ENCODE measurements at places on chromosomes 7 and 10.
A peak's percentile ranks its signal among the peaks of the same experiment; 100 is the strongest.

DNA sequence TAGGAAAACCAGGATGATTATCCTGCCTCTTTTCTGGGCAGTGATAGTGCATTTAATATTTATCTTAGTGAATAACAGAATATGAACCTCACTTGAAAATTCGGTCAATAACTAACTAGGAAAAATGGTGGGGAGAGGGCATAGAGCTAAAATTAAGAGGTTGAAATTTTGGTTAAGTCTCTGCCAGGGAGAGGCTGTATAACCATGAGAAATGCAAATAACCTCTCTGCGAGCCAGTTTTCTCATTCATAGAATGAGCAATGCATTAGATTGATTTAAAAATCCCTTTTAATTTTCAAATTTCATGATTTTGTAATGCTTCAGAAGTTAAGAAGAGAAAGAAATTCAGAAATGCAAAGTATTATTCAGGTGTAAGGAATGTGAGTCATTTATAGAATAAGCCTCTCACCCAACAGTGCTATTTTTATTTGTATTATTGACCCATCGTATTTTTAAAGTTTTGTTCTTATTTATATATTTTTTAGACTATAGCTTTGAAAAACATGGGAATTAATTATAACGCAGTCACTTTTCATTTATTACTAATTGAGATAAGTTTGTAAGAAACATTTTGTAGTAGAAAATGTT lies 104.7 kb downstream of the PHF14 start:
- DNase-seq: no peak

DNA sequence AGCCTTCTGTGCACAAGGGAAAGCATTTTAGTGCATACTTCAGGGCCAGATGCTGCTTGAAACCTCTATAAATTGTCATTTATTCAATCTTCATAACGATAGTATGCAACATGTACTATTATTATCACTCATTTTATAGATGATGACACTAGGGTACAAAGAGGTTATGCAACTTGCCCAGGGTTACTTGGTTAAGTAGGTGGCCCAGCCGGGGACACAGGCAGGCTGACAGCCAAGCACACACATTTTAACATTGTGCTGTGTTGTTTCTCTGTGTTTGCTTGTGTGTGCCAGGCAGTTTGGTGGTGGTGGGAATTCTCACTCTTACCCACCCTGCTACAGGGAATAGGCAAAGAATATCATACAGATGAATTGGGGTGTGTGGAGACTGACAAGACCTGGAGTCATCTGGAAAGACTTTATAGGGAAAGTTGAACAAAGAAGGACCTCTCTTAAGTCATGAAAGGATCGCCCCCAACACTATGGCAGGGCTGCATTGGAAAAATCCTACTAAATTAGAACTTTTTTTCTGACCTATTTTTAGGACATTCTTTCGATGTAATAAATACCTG lies 98.9 kb downstream of the MKX start:
- no peak for DNase-seq

DNA sequence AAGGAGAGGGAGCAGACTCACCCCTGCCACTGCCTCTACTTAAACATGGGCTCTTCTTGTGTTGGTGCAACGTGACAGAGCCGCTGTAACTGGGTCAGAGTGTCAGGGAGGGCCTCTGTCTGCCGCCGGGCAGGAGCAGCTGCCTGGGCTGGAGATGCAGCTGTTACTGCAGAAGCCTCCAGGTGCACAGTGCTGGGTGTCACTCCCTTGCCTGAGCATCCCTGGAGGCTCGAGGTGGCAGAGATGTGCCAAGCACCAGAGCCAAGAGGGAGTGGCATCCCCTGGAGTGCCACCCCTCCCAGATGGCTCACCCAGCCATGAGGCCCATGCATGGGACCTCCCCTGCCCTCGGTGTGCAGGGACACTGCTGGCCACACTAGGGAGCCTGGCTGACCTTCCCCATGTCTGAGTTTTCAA lies 145.7 kb downstream of the PRPF18 start:
- no peak for DNase-seq

GRCh38 chr10:86979977-86980448 lies 11.7 kb downstream of the ADIRF start:
- DNase-seq: peak; percentile 66

GRCh38 chr10:109029870-109030269 lies 893.4 kb downstream of the XPNPEP1 start:
- no peak for DNase-seq

- no peak for DNase-seq
Observed at GRCh38 chr7:132113536-132114371, 462.5 kb downstream of the PLXNA4 start.

GRCh38 chr7:29556405-29557195 lies 7.0 kb upstream of the PRR15 start:
- no peak for DNase-seq

- no peak for DNase-seq
Observed at GRCh38 chr7:94907026-94907810, at the start of gene PPP1R9A. Gene PPP1R9A (plus strand): TSS chr7:94907594. CDS start chr7:94910114, 2,520 bp downstream.

DNA sequence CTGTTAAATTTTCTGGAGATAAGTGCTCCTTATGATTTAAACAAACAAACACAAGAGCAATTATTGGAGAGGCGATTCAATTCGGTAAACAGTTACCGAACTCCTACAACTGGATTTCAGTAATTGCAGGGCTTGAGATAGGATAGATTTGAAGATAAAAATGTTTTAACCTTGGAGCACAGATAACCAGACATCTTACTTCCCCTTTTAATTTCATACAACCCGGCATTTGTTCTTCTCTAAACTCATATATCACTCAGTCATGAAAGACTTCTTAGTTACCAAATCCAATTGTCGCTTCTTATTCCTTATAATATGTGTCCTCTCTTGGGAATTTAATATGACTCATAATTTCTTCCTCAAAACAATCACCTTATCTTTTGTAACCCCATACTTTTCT lies 235.9 kb upstream of the CSTF2T start:
- no peak for DNase-seq

DNA sequence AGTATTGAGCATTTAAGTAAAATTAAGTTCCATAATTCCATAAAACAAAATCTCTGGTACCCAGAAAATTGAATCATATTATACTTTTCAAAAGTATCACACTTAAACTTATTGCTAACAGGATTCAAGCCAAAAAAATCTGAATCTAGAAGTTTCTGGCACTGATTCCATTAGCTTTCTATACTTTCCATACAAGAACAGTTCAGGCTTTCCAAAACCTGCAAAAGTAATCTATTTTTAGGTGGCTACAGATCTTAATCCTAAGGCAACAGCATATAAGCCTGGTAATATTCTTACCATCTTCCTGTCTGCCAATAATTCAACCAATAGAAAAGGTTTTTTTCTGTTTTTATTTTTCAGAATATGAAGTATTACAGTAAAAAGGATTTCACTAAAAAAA lies 185.0 kb downstream of the CRPPA start:
- no peak for DNase-seq

DNA sequence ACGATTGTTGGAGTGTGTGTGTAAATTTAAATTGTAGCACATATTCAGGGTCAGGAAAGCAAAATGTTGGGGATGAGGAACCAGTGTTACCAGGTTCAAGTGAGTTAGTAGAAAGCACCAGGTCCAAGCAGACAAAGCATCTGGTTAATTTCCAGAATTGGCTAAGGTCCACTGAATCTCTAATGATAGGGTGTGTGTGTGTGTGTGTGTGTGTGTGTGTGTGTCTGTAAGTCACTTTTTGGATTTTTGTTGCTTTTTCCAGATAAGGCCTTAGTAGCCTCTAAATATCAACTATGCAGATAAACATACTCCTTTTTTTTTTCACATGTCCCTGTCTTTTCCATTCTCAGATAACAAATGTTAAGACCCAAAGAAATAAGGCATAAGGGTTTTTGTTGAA lies 36.6 kb upstream of the FMC1 start:
- no peak for DNase-seq

- no peak for DNase-seq
Observed at GRCh38 chr7:65800890-65801341, 72.0 kb upstream of the VKORC1L1 start.

DNA sequence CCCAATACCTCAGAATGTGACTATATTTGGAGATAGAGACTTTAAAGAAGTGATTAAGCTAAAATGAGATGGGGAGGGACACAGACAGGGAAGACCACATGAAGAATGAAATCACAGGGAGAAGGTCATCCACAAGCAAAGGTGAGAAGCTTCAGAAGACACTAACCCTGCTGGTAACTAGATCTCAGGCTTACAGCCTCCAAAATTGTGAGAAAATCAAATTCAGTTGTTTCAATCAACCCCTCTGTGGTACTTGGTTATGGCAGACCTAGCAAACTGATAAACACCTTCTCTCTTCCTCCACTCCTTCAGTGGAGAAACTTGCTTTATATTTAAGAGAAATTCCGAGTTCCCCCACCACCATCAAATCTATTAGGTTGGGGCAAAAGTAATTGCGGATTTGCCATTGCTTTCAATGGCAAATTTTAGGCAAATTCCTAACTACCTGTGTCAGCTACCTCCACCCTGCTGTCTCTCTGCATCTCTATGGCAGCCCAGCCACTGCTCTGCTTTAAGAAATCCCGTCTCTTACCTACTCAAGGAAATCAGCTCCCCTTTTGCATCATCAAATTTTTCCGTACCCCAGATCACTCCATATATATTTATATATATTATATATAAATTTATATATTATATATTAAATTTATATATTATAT lies 38.2 kb downstream of the SEMA3E start:
- no peak for DNase-seq

DNA sequence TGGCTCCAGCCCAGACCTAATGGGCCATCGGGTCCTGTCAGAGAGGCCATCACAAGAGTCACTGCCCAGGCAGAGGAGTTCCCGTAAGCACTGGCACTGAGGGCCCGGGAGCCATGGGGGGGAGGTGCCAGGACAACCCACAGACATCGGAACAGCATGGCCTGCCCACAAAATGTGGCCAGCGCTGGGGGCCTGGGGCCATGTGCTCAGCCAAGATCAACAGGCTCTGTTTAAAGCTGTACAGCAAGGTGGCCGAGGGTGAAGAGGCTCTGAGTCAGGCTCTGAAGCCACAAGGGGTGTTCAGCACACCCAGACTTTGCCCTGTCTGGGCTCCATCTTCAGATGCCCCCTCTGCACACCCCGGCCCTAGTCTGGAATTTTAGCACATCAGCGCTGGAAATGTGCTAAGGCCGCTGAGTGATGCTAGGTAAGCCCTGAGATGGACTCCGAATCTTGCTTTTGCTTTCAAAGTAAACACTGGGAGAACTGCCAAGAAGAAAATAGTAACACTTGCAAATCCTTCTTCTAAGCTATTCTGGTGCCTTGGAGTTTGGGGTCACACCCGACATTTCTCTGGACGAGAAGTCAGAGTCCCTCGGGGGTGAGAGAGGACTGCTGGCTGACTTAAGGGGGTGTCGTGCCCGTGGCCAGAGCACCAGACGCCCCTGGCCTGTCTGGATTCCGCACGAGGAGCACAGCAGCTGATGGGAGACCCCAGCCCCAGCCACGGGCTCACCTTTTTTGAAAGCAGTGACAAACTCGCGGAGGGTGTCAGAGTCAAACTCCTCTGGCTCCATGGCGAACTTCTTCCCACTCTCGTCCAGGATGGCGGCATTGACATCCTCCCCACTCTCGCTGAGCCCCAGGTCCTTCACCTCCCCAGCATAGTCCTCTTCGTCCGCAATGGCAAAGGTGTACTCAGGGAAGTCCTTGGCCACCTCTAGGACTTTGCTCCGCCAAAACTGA lies 23.6 kb downstream of the PDIA4 start:
- DNase-seq: no peak

GRCh38 chr7:128920913-128921582 lies 10.5 kb upstream of the KCP start:
- no peak for DNase-seq

DNA sequence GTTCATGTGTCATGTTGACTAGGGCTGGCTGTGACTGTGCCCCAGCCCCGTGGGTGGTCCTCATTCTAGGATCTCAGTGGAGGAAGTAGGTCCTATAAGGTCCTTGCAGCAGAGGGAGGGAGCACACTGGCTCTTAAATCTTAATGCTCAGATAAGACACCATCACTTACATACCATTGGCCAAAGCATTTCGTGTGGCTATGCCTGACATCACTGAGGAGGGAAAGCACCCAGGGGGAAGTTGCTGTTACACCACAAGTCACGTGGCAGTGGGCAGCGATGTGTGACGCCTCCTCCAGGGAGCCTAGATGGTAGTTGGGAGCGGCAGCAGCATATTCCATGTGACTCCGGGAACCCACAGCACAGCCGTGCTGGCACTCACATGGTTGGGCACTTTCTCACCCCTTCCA lies 224.7 kb upstream of the SH2B2 start:
- DNase-seq: no peak

GRCh38 chr7:100694098-100694745 lies at the start of gene GIGYF1:
Gene GIGYF1 (minus strand): TSS chr7:100694250. CDS start chr7:100688238, 6,012 bp downstream.
- DNase-seq: no peak

GRCh38 chr7:21690705-21691104 lies 147.9 kb downstream of the DNAH11 start:
- DNase-seq: no peak

- no peak for DNase-seq
Observed at GRCh38 chr7:131341690-131342089, 14.0 kb downstream of the MKLN1 start.

- DNase-seq: no peak
Observed at GRCh38 chr10:82856957-82857613, 982.1 kb downstream of the NRG3 start.

DNA sequence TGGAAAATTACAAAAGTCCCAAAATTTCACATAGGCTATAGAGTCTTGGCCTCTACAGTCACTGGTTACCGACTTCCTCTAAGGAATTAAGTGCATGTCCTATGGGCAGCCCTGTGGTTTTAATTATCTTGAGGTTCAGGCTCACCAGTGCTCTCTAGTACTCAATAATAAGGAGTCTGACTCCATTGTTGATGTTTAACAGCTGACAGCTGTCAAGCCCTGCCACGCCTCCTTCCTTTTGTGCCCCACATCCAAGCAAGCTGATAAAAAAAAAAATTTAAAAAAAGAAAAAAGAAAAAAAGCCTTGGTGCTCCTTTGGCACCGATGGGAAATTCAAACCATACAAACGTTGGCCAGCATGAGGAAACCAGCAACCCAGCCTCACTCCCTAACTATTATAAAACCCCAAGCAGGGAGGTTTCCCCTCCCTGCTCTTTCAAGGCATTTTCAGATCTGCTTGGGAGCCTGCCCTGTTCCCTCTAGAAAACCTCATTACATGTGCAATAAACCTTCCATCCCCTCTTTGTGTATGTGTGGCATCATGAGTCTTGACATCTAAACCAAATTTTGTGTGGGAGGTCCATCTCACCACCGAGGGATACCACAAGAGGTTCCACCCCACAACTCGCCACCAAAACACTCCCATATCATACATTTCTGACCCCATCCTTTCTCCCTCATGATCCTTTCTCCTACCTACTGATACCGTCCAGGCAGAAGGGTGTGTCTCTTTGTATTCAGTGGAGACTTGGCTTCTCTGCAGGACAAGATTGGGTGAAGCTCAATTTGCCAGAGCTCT lies 70.9 kb upstream of the CCDC71L start:
- DNase-seq: no peak

GRCh38 chr10:47301833-47302232 lies 1.8 kb downstream of the GDF10 start:
- no peak for DNase-seq

DNA sequence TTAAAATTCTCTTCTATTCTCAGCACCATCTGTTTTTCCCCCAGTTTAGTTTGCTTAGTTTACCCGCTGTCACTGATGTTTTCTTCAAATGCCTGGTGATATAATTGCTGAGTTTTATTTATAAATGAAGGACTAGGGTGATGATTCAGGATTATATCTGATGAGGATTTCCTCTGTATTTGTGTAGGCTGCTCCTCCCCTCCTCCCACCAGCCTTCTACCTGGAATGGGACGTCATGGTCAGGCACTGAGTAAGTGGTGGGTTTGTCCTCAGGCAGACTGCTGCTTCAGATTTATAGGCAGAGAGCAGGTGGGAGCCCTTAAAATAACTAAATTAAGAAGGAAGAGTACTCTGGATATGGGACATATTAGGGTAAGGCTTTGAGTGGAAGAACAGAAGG lies 35.8 kb downstream of the PALS2 start:
- no peak for DNase-seq

- DNase-seq: no peak
Observed at GRCh38 chr7:50658696-50659095, 93.5 kb upstream of the DDC start.

Measured in stromal cell of bone marrow (primary cell).